Spinal cord (tissue), 10 donors: ENCODE measurements at places on chromosomes 6 and 20. TPM values are rescaled to one million over a fixed set of nuclear protein-coding genes. Genes with fewer than 3 reads are reported as not detected.

GRCh38 chr6:24078200-24078599 is 47.8 kb upstream of the NRSN1 start:
- no peak for DNase-seq

GRCh38 chr6:69791065-69791471 is 5.7 kb downstream of the LMBRD1 start:
- no peak for DNase-seq

DNA sequence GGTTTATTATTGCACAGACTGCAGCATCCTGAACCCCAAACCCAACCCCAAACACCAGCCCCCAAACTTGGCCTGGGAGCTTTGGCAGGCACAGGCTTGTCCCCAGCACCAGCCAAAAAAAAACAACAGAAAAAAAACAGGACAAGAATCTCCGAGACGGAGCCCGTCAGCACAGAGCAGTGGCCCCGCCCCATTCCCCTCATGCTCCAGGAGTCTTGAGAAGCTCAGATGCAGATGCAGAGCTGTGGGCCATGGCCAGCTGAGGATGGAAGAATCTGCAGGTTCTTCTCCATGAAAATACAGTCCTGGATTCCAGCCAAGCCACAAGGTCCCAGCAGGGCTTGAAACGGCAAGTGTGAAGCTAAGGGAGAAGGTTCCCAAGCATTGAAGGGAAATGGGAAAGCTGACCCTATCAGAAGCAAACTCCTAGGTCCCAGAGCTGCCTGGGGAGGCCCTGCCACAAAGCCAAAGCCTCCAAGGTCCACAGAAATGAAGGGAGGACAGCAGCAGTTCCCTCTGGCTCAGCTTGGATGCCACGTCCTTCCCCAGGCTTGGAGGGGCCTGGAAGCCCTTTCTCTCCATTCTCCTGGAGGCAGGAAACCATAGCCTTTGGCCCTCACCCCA is 75.2 kb downstream of the JPH2 start:
- DNase-seq = no peak

DNA sequence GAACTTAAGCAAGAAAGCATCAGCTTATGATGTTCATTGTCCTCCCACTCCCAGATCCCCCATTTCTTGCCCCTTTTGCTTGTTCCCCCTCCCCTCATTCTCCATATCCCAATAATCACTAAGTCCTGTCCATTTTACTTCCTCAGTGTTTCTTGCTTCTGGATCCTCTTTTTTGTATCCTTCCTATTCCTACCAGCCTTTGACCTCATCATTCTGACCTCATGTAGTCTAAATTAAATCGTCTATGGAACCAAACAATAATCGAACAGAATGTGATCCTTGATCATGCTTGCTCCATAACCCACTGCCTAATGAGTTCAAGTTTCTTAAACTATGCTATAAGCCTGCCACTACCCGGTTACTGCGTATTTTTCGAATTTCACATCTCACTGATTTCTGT is 5.4 kb upstream of the RSPH3 start:
- DNase-seq = no peak

GRCh38 chr6:157087974-157088373 is 235.3 kb downstream of the TMEM242 start:
- DNase-seq = no peak

DNA sequence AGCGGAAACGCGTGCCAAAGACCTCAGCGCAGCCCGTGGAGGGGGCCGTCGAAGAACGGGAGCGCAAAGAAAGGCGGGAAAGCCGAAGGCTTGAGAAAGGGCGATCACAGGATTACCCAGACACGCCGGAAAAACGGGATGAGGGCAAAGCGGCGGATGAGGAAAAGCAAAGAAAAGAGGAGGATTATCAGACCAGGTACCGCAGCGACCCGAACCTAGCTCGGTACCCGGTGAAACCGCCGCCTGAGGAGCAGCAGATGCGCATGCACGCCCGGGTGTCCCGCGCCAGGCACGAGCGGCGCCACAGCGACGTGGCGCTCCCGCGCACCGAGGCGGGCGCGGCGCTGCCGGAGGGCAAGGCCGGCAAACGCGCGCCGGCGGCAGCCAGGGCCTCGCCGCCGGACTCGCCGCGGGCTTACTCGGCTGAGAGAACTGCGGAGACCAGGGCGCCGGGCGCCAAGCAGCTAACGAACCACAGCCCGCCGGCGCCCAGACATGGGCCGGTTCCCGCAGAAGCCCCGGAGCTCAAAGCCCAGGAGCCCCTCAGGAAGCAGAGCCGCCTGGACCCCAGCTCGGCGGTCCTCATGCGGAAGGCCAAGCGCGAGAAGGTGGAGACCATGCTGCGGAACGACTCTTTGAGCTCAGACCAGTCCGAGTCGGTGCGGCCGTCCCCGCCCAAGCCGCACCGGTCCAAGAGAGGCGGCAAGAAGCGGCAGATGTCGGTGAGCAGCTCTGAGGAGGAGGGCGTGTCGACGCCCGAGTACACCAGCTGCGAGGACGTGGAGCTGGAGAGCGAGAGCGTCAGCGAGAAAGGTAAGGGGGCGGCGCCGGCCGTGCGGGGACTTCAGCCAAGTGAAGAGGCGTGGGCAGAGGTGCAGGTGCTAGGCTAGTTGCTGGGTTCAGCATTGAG is 296.2 kb downstream of the RIMS1 start:
- peak; percentile 74 for DNase-seq

DNA sequence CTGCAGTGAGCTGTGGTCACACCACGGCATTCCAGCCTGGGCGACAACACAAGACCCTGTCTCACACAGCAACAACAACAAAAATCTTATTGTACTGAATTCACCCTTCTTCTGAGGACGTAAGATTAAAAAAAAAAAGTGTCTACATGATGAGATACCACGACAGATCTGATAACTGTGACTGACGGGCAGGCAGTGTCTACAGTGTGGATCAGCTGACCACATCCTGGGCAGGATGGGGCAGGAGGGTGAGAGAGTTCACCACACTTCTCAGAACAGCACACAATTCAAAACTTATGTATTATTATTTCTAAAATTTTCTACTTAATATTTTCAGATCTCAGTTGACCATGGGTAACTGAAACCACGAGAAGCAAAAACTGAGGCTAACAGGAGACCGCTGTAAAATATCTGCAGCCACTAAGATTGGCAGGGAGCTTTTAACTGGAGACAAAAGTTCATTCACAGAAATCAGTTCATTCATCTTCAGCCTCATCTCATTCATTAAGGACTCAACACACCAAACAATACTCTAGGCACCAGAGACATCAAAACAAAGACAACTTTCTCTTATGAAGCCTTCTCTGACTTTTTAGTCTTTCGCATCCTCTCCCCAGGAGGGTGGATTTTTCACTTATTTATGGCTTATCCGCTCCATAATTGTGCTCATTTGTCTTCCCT is 15.7 kb upstream of the NHSL1 start:
- no peak for DNase-seq

GRCh38 chr20:5859608-5860007 is 90.7 kb downstream of the TRMT6 start:
- DNase-seq = no peak

- DNase-seq = no peak
Observed at GRCh38 chr20:23156842-23157423, 70.8 kb upstream of the CD93 start.

DNA sequence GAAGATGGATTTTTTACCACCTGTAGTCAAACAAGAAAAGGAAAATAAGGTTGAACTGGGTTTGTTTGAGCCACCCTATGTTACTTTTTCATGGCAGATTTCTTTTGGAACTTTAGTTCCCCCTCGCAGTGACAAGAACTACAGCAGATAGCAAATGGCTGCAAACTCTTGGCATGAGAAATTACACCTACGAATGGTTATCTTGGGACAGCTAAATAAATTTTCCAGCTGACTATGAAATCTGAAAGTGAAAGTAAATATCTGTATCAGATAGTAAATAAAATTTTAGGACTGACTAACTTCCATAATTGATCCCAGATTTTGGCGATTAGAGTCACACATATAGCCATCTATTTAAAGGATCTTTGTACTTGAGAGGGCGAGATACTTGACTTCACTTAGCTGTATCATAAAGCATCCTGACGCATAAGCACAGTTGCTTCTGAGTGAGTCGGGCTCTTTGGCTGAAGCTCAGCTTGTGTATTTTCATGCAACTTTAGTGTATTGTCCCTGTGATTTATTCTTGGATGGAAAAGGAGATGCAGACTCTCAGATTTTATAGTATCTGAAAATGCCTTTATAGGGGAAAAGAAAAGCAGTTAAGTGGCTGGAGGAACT is 125.3 kb upstream of the B3GAT2 start:
- DNase-seq = no peak

- DNase-seq = no peak
Observed at GRCh38 chr6:35428421-35429149, 23.6 kb upstream of the FANCE start.

GRCh38 chr6:56851541-56852259 is 103.2 kb upstream of the BEND6 start:
- peak; percentile 97 for DNase-seq

DNA sequence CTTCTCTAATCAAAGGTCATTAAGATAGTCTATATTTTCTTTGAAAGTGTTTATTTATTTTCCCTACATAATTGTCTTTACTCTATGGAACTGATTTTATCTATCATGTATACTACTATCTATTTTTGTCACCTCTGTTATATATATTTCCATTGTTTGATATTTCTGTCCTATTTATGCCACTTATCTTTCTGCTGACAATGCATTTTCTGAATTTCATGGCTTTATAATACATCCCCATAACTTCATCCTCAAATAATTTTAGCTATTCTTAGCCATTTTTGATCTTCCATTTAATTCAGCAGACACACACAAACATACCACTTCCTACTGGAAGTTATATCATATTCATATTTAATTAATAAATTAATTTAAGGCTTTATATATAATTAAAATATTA is 123.7 kb downstream of the EPHA7 start:
- DNase-seq = no peak

DNA sequence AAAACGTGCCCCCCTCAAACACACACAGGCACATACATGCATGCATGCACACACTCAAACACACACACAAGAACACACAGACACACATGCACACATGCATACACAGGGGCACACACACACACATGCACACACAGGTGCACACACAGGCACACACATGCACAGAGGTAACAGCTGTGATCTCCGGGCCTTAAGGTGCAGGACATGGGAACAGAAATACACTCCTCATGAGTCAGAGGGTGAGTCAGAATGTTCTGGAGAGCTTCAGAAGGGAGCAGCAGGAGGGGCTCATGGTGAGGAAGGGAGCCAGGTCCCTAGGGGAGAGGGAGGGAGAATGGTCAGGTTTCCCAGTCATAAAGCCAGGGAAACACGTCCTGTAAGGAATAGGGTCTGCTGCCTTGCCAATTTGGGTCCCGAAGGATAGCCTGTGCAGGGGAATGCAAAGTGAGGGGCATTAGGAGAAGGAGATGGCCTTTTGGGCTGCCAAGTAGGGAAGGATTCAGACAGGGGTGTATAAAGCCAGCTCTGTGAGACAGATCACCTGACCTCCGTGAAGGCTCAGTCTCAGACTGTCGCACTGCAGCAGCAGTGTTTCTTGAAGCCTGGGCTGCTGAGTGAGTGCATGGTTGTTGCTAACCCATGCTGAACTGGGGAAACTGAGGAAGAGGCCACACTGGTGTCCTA is 123.9 kb downstream of the MAFB start:
- DNase-seq = no peak

DNA sequence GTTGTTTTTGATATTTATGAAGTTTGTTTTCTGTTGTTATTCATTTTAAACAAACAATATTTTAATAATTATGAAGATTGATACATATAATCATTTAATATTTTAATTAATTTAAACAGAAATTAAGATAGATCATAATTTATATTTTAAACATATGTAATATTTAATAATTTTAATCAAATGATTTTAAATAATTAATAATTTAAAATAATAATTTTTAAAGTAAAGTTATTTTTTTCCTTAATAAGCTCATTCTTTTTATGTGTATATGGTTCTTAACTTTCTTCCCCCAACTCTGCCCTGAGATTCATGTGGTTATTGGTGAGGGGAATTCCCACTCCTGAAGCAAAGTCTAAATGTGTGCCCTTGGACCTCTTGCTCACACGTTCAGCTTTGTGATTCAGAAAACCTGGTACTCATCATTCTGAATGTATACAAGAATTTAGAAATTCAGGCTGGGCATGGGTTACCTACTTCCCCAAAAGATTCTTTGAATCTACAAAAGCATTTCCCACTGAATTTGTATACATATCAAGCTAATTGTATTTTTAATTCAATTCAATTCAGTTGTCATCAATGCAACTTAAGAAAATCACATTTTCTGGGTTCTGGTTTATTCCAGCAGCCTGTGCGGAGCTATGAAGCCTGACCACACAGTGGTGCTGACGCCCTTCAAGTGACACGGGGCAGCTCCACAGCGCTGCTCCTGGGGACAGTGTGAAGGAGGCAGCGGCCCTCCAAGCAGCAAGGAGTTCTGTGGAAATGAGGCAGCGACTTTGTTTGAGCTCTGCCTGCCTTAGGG is 168.9 kb upstream of the UST start:
- peak; percentile 87 for DNase-seq

- DNase-seq = no peak
Observed at GRCh38 chr6:20919677-20920385, 385.6 kb downstream of the CDKAL1 start.

DNA sequence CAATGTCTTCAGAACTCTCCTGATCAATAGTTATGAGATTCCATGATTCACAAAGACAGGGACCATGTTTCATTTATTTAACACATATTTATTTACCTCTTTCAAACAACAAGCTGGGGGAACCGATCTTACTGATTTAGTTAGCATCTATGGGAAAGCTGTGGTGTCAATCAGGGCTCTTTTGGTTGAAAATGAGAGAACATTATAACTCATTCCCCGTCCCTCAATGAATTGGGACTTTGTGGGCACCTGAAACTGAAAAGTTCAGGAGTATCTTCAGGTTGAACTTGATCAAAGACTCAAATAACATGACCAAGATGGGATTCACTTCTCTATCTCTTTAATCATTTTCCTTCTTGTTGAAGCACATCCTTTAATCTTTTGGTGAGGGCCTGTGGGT is 67.4 kb downstream of the CHMP4B start:
- no peak for DNase-seq

GRCh38 chr6:6722195-6722594 is 133.7 kb downstream of the LY86 start:
- DNase-seq = no peak

DNA sequence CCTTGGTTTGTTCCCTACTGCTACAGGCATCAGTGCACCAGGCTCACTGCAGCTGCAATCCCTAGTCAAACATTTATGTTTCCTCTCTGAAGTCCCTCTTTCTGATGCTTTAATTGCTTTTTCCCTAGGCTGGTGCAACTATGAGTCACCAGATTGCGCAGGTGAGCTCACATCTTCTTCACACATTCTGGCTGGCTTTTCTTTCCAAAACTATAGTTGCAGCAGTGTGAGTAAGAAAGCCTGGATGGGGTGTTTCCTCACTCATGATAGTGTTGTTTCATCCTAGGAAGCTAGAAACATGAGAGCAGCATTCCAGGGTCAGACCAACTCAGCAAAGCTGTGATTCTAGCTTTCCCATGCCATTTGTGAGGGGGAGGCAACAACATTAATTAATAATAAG is 296.4 kb downstream of the PAX1 start:
- no peak for DNase-seq

GRCh38 chr6:155883741-155884140 is 428.1 kb upstream of the NOX3 start:
- no peak for DNase-seq

GRCh38 chr20:21430020-21430419 is 32.7 kb upstream of the NKX2-4 start:
- no peak for DNase-seq

- no peak for DNase-seq
Observed at GRCh38 chr6:104955491-104955890, 1.4 kb upstream of the LIN28B start.

The GPLD1 gene
- 7.7 TPM for total RNA-seq
